ENCODE measurements at places on chromosomes 12 and 14. TPM values are rescaled to one million over a fixed set of nuclear protein-coding genes. Genes with fewer than 3 reads are reported as not detected.

GRCh38 chr12:127670294-127670693 is 596.7 kb upstream of the TMEM132C start:
- DNase-seq = no peak

DNA sequence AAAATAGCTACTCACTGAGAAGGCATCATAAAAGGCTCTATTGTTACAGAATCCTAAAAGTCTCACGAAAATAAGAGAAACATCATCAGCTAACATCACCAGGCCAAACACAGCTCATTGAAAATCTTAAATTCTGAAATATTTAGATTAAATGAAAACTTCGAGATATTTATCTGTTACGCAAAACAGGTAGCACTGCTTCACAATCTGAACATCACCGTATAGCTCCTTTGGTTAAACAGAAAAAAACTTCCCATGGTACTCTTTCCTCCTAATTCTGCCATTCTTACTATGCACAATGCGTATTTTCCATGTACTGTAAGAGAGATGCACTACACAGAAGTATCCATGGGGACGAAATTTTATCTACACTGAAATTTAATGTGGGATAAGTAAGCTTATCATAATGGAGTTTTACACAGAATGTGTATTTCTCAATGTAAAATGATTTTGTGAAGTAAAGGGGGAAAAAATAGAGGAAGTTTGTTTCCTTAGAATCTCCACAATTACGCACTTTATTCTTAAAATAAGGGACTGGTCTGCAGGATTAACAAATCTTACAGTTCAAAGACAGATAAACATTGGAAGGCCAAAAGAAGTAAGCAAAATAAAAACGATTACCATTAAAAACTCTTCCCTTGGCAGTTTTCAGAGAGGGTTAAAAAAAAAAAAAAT is 1.9 kb downstream of the SGPP1 start:
- no peak for DNase-seq

DNA sequence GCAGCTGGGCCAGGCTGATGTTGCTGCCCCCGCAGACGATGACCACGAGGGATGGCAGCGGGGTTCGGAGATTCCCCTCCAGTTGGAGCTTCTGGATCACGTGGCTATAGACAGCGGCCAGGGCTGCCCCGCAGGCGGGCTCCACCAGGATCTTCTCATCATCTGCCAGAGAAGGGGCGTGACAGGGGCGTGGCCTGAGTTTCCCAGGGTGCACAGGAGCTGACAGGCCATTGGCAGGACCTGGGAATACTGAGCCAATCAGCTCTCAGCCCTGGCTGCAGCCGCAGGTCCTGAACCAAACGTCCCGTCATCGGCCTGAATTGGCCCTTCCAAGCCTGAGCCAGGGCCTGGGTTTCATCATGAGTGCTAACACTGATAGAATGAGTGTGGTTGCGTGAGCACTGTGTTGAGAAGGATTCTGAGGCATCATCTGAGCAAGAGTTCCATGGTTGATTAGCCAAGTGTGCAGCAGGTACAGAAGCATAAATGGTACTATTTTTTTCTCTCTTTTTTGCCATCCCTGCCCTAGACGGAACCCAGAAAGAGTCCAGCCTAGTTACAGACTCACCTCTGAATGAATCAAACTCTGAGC is 10.6 kb downstream of the SDS start:
- no peak for DNase-seq

DNA sequence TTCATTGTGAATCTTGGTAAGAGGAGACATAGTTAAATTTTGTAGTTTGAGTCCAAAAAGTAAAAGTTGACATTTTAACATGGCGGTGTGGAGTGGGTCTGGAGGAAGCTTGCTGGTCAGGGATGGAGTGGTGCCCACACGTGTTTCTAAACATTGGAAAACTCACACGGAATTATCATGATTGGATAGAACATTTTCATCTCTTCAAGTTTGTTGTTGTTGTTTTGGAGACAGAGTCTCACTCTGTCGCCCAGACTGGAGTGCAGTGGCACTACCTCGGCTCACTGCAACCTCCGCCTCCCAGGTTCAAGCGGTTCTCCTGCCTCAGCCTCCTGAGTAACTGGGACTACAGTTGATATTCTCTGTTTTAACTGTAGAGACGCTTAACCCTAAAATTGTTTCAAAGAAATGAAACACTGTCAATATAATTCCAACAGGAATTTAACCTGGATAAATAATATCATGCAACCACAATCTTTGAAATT is 502 bp upstream of the MBIP start:
- no peak for DNase-seq

GRCh38 chr14:36619131-36619530 is 36.7 kb upstream of the NKX2-8 start:
- no peak for DNase-seq

GRCh38 chr14:98189062-98189461 is 1082.9 kb downstream of the BCL11B start:
- DNase-seq = no peak

MANSC1 gene
- 0.12 TPM for total RNA-seq

- DNase-seq = no peak
Measured at GRCh38 chr12:1034243-1034642, 43.2 kb downstream of the ERC1 start.

- no peak for DNase-seq
Measured at GRCh38 chr14:24399999-24400718, 1.4 kb downstream of the NYNRIN start.

CCDC177 gene
- not detected for total RNA-seq

- no peak for DNase-seq
Measured at GRCh38 chr14:64952598-64953309, 10.2 kb upstream of the GPX2 start.

GRCh38 chr14:75049731-75050201 is 1.5 kb downstream of the MLH3 start:
- DNase-seq = no peak

CELA1 gene
- 0.50 TPM for total RNA-seq

DNA sequence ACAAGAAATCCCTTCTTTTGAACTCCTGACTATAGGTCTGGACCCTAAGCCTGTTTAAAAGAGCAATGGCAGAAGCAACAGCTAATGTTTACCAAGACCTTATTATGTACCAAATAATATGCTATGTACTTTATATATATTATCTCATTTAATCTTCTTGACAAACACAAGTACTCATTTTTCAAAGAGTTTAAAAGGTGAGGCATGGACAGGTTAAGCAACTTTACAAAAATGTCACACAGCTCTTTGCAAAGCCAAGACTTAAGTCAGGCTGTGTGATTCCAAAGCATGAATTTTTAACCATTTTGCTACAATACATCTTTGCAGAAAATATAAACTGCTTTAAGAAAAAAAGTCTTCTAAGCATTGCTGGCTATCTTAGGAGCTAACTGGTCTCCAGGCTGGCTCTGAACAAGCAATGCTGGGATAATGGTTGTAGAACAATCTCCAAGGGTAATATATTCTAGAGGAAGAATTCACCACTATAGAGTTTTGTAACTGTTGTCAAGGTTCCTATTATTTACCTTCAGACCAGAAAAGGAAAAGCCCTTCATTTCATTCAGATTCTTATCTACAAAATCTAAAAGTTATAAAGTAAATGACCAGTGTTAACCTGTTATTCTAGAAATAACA is 22.1 kb downstream of the SYNJ2BP start:
- no peak for DNase-seq

PRB2 gene
- total RNA-seq = not detected

- no peak for DNase-seq
Measured at GRCh38 chr14:72665259-72665658, 228.6 kb downstream of the DPF3 start.

DNA sequence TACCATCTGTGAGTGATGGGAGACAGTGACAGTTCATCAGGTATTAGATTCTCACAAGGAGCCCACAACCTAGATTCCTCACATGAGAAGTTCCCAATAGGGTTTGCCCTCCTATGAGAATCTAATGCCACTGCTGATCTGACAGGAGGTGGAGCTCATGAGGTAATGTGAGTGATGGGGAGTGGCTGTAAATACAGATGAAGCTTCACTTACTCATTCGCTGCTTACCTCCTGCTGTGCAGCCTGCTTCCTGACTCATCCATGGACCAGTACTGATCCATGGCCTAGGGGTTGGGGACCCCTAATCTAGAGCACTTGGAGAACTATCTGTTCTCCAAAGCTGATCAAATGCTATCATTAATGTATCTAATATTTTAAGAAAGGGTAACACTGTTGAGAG is 17.7 kb downstream of the CLEC2D start:
- no peak for DNase-seq

DNA sequence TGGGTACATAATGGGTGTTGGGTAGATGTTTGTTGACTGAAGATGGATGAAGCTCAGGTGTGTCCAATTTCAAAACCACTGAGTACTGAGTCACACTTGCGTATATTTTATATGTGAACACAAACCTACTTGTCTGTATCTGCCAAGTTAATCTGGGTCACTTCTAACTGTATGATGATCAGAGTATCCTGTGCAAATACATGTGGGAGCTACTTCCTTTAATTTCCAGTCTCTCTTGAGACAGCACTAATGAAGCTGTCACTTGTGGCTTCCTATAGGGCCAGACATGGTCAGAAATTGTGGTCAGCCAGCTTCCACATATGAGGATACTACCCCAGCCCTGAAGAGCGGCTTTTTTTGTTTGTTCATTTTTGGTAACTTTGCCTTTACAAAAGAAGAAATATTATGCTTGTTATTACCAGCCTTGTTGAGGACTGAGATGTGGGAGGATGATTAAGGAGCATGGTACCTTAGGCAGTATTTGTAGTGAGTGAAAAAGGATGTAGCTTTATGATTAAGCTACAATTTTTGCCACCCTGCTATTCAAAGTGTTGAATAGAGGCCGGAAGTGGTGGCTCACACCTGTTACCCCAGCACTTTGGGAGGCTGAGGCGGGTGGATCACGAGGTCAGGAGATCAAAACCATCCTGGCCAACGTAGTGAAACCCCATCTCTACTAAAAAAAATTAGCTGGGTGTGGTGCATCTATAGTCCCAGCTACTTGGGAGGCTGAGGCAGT is 32.4 kb downstream of the PLXNC1 start:
- DNase-seq = no peak

TARBP2 gene
- 28.4 TPM for total RNA-seq

DNA sequence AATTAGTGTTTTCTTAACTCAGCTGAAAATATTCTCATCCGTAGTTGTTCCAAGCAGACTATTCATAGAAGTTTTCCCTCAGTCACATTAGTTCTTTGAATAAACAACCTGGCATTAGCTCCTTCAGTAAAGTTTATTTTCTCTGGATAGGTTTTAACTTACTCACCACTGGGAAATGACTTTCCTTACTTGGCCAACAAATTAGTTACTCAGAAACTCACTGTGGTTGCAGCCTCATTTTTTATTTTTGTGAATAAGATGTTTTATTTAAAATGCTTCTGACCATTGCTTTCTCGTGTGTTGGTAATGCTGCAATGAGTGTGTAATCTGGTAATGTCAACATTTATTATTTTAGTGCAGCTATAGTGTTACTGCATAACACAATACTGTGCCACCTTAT is 74.9 kb downstream of the NOVA1 start:
- no peak for DNase-seq

LRRC10 gene
- total RNA-seq = not detected

RND1 gene
- 6.0 TPM for total RNA-seq

SIX4 gene
- total RNA-seq = not detected

MAP3K9 gene
- 7.7 TPM for total RNA-seq

TECPR2 gene
- 8.4 TPM for total RNA-seq

RNU4-1 gene
- 2,168 TPM for total RNA-seq

HOTAIR gene
- not detected for total RNA-seq

GRCh38 chr14:103312006-103312635 is 21.9 kb upstream of the EIF5 start:
- DNase-seq = no peak

GRCh38 chr12:28543021-28543890 is 353.0 kb downstream of the CCDC91 start:
- no peak for DNase-seq

FGF23 gene
- not detected for total RNA-seq

GRCh38 chr12:56308714-56309113 is 7.1 kb downstream of the CNPY2 start:
- no peak for DNase-seq

LALBA gene
- not detected for total RNA-seq

DNA sequence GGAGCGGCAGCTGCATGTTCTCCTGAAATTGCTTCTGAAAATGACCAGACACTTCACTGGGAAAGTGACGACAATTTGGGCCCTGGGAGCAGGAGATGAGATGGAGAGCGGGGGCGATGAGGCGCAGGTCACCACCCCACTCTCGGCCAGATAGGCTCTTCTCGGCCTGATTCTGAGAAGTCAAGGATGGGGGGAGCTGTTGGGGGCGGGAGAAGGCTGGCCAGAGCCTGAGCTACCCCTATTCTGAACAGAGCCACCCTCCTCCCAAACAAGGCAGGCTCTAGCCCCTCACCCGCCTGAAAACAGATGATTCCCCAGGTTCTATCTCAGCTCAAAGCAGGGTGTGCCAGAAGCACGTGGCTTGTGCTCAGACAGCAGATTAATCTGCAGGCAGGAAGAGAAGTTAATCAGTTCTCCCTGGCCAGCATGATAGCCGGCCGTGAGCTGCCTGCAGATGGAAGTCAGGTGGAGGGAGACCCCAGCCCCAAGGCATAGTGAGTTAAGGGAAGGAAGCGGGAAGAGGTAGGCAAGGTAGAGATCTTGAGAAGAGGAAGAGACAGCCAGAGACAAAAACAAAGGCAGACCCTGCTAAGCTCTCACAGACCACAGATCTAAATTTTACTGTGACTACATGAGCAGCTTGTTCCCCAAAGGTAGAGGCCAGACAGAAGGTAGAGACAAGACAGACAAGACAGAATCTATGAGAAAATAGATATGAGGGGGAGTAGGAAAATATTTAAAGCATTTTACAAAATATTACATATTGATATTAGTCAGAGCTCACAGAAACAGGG is 10.9 kb upstream of the TAC3 start:
- no peak for DNase-seq

DNA sequence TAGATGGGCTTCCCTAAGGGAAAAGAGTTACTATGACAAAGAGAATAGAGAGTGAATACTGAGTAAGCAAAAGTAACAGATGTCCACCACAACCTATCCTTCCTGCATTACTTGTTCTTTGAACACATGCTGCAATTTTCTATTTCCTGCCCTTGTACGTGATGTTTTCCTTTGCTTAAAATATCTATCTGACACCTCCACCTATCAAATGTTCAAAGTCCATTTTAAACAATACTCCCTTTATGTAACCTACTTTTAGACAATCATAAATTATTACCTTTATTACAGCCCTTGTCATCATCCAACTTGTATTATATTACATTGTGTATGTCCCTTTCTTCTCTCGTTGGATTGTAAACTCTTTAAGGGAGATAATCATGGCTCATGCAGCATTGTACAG is 147.2 kb upstream of the DYRK2 start:
- no peak for DNase-seq

DNA sequence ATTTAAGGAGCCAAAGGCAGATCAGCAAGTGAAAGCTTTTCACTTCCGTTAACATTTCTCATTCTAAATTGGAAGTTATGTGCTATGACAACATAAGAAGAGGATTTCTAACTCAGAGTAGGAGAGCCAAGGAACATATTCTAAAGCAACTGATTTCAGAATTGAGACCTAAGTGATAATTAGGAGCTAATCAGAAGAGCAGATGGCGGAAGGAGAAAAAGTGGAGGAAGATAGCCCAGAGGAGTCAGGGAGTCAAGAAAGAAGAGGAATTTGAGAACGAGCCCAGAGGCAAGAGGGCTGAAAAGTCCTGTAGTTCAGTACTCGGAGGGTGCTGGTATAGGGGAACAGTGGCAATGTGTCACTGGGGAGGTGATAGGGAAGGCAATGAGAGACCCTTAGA is 162.4 kb downstream of the CNTN1 start:
- DNase-seq = no peak
